Small intestine (tissue), 16 donors: ENCODE measurements at places on chromosomes 2 and 18. TPM values are rescaled to one million over a fixed set of nuclear protein-coding genes. Genes with fewer than 3 reads are reported as not detected.
A peak's percentile ranks its signal among the peaks of the same experiment; 100 is the strongest.

The CYB5A gene
- 1,144 TPM for polyA plus RNA-seq

The TNFAIP6 gene
- polyA plus RNA-seq: 0.67 TPM

The TP53I3 gene
- polyA plus RNA-seq: 420 TPM

The MC4R gene
- polyA plus RNA-seq: not detected

The GAREM2 gene
- polyA plus RNA-seq: 0.22 TPM

DNA sequence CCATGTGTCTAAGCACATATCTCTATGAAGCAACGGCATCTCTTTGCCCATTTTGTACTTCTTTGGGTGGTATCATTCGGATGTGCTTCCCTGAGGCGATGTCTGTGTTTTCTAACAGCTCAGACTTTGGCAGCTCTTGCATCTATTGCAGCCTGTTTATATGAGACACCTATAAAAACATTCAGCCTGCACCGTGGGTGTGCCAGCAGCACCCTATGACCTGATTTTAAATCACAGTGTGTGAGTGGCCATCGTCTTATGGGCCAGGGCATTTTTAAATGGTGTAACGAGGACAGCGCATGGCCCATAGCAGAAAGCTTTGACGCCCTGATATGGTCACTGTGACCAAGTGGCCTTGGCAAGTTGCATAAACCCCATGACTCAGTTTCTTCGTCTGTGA is 12.9 kb downstream of the NPAS2 start:
- H3K27me3 ChIP-seq: no peaks in the 10 kb centered on the region
- H3K27ac ChIP-seq: no peak overlapping the region
- H3K36me3 ChIP-seq: peaks cover 9% of the 10 kb centered on the region
- no peaks in the 10 kb centered on the region for H3K4me1 ChIP-seq
- DNase-seq: no peak

DNA sequence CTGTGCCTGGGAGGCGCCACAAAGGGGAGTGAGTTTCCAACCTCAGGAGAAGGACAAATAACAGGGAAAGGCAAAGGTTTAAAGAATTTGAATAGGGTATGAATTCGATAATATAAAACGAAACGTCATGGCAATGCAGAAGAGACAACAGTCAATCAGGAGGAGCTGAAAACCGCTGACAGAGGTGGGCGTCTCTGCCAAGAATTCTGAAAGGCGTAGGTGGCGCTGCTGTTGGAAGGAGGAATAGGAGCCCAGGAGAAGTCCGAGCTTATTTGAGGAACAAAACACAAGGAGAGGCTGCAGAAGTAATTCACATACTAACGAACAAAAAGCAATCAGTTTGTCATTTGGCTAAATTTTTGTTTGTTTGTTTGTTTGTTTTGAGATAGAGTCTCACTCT is 485.8 kb upstream of the POU3F3 start:
- no peaks in the 10 kb centered on the region for H3K27me3 ChIP-seq
- DNase-seq: no peak
- no peaks in the 10 kb centered on the region for H3K4me1 ChIP-seq
- no peaks in the 10 kb centered on the region for H3K36me3 ChIP-seq

DNA sequence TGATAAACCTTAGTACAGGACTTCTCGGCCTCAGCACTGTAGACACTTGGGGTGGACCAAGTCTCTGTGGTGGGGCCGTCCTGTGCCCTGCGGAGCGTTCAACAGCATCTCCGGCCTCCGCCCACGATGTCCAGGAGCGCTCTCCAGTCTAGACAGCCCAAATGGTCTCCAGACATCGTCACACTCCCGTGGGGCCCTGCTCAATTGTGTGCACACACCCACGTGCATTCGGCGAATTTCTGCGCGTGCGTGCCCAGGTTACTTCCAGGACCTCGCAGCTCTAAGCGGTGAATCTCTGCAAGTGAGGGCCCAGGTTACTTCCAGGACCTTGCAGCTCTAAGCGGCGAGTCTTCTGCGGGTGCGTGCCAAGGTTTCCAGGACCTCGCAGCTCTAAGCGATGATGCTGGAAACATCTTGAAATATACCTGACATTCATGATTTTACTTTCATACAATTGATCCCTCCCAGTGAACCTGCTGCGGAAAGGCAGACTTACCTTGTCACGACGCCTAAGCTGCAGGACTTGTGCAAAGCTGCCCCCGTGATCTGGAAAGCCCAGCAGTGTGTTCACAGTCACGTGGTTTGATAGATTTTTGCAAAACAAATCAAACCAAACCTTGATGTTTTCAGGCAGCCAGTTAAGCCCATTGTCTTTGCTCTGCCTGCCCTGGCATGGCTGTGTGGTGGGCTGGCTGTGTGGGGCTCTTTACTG is 16.1 kb upstream of the OTOS start:
- no peaks in the 10 kb centered on the region for H3K36me3 ChIP-seq
- H3K27me3 ChIP-seq: no peaks in the 10 kb centered on the region
- H3K27ac ChIP-seq: no peak overlapping the region
- DNase-seq: no peak
- no peak overlapping the region for H3K4me3 ChIP-seq

- H3K4me1 ChIP-seq: no peaks in the 10 kb centered on the region
- H3K36me3 ChIP-seq: no peaks in the 10 kb centered on the region
- H3K27ac ChIP-seq: no peak overlapping the region
- DNase-seq: no peak
- no peak overlapping the region for H3K4me3 ChIP-seq
Measured at GRCh38 chr2:95069465-95069864, 44.0 kb downstream of the MAL start.

DNA sequence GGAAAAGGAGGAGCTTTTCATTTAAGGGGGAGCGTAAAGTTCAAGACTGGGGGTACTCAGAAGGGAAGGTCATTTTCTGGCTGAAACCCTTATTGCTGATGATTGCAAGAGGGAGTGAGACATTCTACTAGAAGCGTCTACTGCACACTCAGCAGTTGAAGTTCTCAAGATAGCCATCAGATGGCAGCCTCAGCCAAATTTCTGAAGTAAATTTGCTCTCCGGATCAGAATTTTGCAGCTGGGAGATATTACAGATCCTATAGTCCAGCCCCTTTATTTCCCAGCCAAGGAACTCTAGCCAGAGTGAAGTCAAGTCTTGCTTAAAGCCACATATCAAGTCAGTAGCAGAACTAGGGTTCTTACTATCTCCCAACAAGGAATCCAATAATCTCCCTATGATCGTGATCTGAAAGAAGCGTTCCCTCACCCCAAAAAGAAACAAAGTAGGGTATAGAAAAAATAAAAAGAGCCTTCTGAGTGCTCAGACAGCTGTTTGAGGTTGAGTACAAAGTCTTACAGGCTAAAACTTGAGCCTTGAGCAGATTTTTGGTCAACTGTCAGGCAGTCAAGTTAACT is 24.0 kb downstream of the RAX start:
- H3K4me1 ChIP-seq: no peaks in the 10 kb centered on the region
- no peaks in the 10 kb centered on the region for H3K36me3 ChIP-seq
- H3K27me3 ChIP-seq: peaks cover 5% of the 10 kb centered on the region
- H3K4me3 ChIP-seq: no peak overlapping the region
- peak; percentile 59 for DNase-seq

GRCh38 chr2:71712158-71712818 is 258.9 kb downstream of the DYSF start:
- no peaks in the 10 kb centered on the region for H3K27me3 ChIP-seq
- H3K27ac ChIP-seq: no peak overlapping the region
- peak; percentile 52 for DNase-seq
- no peaks in the 10 kb centered on the region for H3K36me3 ChIP-seq

DNA sequence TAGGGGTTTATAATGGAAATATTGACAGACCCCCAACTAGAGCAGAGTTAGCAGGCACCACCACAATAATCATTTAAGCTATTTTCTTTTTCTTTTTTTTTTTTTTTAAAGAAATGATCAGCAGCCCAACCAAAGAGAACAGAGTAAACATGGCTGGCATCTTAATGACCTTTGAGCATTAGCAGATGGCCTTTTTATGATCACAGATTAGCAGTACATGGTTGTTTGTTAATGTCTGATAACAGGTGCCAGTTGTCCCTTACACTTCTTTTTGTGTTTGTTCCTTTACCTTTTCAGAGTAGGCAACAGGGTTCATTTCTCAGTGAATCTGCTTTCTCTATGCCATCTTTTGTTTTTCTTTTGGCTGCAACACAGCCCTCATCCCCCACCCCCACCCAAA is 747.0 kb downstream of the BCL11A start:
- no peaks in the 10 kb centered on the region for H3K4me1 ChIP-seq
- no peaks in the 10 kb centered on the region for H3K27me3 ChIP-seq
- no peak overlapping the region for H3K27ac ChIP-seq
- no peak overlapping the region for H3K4me3 ChIP-seq
- H3K36me3 ChIP-seq: no peaks in the 10 kb centered on the region

DNA sequence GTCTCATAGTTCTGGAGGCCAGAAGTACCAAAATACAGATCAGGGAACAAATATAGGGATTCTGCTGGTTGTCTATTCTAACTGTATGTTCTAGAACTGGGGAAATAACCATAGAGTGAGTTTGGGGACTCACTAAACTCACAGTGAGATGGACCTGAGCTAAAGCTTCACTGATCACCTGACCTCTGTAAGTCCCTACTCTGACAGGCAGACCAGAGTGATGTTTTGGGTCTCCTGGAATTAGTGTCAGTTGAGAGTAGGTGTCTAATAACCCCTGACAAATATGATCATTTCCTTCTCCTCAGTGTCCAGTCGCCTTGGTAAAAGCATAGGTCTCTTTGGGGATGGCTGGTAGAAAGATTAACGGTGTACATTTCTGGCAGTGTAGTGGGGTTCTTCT is 14.2 kb downstream of the PIKFYVE start:
- peaks cover 8% of the 10 kb centered on the region for H3K36me3 ChIP-seq
- no peak overlapping the region for H3K4me3 ChIP-seq
- no peak for DNase-seq
- H3K4me1 ChIP-seq: no peaks in the 10 kb centered on the region
- H3K27me3 ChIP-seq: no peaks in the 10 kb centered on the region
- H3K27ac ChIP-seq: no peak overlapping the region

GRCh38 chr18:13136056-13136903 is 82.3 kb upstream of the LDLRAD4 start:
- DNase-seq: no peak
- no peaks in the 10 kb centered on the region for H3K27me3 ChIP-seq
- H3K27ac ChIP-seq: peak overlapping the region; percentile 88
- H3K36me3 ChIP-seq: no peaks in the 10 kb centered on the region

DNA sequence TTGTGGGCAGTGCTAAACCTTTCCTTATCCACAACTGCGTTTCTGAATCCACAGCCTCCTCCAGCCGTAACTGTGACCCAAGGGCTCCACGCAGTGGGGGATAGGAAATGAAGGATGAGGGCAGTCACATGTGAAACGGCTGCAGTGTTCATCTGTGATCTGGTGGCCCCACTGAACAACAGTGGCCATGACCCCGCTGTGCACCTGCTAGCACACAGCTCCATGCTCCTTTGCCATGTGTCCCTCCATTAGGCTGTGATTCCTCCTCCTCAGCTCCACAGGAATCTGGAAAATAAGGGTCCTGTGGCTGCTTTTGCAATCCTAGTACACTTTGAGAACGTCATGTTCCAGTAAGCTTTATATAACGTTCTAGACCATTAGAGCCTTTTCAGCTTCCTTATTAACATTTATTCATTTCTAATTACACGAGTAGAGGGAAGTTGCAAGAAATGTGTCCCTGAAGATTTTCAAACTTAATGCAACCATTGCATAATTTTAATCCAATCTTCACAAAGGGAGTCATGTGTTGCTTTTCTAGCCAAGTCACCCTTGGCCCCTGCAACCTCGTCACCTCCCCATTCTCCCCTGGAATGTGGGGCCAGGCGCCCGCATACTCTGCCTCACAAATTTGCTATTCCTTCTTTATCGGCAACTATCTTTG is 7.1 kb upstream of the NAPG start:
- H3K4me3 ChIP-seq: no peak overlapping the region
- no peaks in the 10 kb centered on the region for H3K4me1 ChIP-seq
- H3K27ac ChIP-seq: no peak overlapping the region
- DNase-seq: no peak
- no peaks in the 10 kb centered on the region for H3K27me3 ChIP-seq

GRCh38 chr18:36493349-36494159 is 196.0 kb downstream of the FHOD3 start:
- H3K4me1 ChIP-seq: no peaks in the 10 kb centered on the region
- no peak overlapping the region for H3K4me3 ChIP-seq
- DNase-seq: peak; percentile 87
- H3K36me3 ChIP-seq: no peaks in the 10 kb centered on the region
- no peak overlapping the region for H3K27ac ChIP-seq

DNA sequence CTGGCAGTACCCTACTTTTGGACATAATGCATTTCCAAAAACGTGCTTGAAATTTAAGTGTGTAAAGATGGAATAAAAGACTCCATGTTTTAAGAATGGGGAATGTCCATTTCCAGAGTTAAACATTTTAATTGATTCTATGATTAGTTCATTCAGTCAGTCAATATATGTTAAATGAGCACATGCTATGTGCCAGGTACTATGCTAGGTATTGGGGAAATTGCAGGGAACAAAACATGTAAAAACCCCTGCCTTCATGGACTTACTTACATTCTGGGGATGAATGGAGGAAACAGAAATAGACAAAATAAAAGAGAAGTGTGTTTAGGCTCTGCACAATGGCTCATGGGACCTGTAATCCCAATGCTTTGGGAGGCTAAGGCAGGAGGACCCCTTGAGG is 288.6 kb downstream of the MTX2 start:
- peaks cover 3% of the 10 kb centered on the region for H3K27me3 ChIP-seq
- no peaks in the 10 kb centered on the region for H3K36me3 ChIP-seq
- no peak for DNase-seq
- peaks cover 10% of the 10 kb centered on the region for H3K4me1 ChIP-seq
- H3K4me3 ChIP-seq: no peak overlapping the region
- no peak overlapping the region for H3K27ac ChIP-seq

- no peaks in the 10 kb centered on the region for H3K4me1 ChIP-seq
- H3K27ac ChIP-seq: no peak overlapping the region
- H3K4me3 ChIP-seq: no peak overlapping the region
- H3K36me3 ChIP-seq: no peaks in the 10 kb centered on the region
- no peak for DNase-seq
Measured at GRCh38 chr2:233311241-233311926, 3.8 kb downstream of the SAG start.
